NCI-H187 (cell line): ENCODE measurements at places on chromosomes 1 and 21.

- DNase-seq = no peak
Measured at GRCh38 chr1:28976248-28976647, 61.9 kb downstream of the EPB41 start.

DNA sequence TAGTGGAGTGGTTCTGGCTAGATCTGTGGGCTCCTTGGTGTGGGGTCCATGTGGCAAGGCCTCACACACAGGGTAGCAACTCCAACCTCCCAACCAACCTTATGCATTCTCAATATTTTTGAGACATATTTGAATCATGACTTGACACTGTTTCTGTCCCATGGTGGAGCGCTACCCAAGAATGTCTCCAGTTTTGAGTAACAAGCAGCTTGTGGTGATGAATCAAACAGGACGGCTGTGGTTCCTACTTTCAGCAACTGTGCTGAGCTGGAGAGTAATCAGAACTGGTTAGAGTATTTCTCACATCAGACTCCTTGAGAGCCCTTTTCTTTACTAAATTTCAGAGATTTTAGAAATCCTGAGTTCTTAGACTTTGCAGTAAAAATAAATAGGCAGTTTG lies 3.1 kb downstream of the LCE3D start:
- no peak for DNase-seq

GRCh38 chr1:95236784-95237575 lies 3.0 kb downstream of the RWDD3 start:
- DNase-seq = no peak

GRCh38 chr1:40252601-40253000 lies 4.9 kb downstream of the TMCO2 start:
- no peak for DNase-seq

GRCh38 chr1:224454402-224455055 lies 19.9 kb upstream of the WDR26 start:
- no peak for DNase-seq

GRCh38 chr1:207205614-207206061 lies 101.6 kb downstream of the C4BPA start:
- DNase-seq = no peak

GRCh38 chr1:2275796-2276536 lies 47.8 kb downstream of the SKI start:
- DNase-seq = peak; percentile 17

- DNase-seq = no peak
Measured at GRCh38 chr1:71228742-71229365, 148.0 kb upstream of the ZRANB2 start.

- no peak for DNase-seq
Measured at GRCh38 chr1:1752636-1753606, 25.3 kb downstream of the NADK start.

GRCh38 chr1:6486433-6487011 lies 4.9 kb downstream of the PLEKHG5 start:
- peak; percentile 11 for DNase-seq

GRCh38 chr1:19337289-19337688 lies 25.2 kb downstream of the SLC66A1 start:
- no peak for DNase-seq

- no peak for DNase-seq
Measured at GRCh38 chr1:48338257-48338656, 115.7 kb downstream of the SLC5A9 start.

- DNase-seq = no peak
Measured at GRCh38 chr1:232207073-232207866, 422.7 kb downstream of the SIPA1L2 start.

DNA sequence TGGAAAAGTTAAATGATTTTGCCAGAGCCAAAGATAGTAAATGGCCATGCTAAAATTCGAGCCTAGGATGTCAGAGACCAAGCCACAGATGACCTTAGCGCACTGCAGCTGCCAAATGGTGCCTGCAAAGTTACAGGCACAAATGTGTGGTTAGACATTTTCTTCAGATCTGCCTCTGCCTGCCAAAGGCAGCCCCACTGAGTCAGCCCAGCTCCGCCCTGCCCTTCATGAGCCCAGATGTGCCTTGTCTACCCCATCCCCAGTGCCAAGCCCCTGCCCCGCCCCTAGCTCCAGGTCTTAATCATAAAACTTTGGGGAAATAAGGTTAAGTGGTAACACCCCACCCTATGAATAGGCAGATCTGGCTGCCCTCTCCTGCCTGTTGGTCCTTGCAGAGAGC lies 105.9 kb downstream of the DTL start:
- no peak for DNase-seq

- DNase-seq = no peak
Measured at GRCh38 chr1:206897175-206897574, at the start of gene IL24. IL24 (plus strand) TSS chr1:206897443; CDS start chr1:206897833, 390 bp downstream.
